ENCODE measurements at places on chromosomes 12 and 14. TPM values are rescaled to one million over a fixed set of nuclear protein-coding genes. Genes with fewer than 3 reads are reported as not detected.

The GDF3 gene
- total RNA-seq = 0.40 TPM

DNA sequence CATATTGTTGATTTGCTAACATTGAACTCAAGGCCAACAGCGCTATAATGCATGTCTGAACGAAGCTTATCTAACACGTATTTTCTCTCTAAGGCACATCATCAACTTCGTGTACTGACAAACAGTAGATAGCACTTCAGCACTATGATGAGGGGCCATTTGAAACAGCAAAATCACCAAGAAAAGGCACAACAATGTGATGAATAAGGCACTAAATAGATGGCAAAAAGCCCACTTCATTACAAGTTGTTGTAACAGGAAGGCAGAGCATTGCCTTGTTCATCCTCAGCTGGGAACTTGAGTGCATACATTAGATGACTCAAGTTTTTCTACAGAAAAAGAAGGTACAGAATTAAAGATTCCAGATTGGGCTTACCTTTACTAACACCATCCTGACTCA is 75.2 kb downstream of the LIN7A start:
- no peaks in the 10 kb centered on the region for H3K4me1 ChIP-seq
- H3K27me3 ChIP-seq = no peaks in the 10 kb centered on the region
- DNase-seq = no peak
- H3K27ac ChIP-seq = no peak overlapping the region
- H3K4me3 ChIP-seq = no peak overlapping the region

The VRTN gene
- total RNA-seq = not detected

The CDKL1 gene
- 17.7 TPM for total RNA-seq

- no peak overlapping the region for H3K27ac ChIP-seq
- H3K4me3 ChIP-seq = no peak overlapping the region
- no peak for DNase-seq
- peaks cover 20% of the 10 kb centered on the region for H3K36me3 ChIP-seq
- H3K27me3 ChIP-seq = no peaks in the 10 kb centered on the region
Measured at GRCh38 chr12:98748463-98748862, 103.4 kb downstream of the APAF1 start.

DNA sequence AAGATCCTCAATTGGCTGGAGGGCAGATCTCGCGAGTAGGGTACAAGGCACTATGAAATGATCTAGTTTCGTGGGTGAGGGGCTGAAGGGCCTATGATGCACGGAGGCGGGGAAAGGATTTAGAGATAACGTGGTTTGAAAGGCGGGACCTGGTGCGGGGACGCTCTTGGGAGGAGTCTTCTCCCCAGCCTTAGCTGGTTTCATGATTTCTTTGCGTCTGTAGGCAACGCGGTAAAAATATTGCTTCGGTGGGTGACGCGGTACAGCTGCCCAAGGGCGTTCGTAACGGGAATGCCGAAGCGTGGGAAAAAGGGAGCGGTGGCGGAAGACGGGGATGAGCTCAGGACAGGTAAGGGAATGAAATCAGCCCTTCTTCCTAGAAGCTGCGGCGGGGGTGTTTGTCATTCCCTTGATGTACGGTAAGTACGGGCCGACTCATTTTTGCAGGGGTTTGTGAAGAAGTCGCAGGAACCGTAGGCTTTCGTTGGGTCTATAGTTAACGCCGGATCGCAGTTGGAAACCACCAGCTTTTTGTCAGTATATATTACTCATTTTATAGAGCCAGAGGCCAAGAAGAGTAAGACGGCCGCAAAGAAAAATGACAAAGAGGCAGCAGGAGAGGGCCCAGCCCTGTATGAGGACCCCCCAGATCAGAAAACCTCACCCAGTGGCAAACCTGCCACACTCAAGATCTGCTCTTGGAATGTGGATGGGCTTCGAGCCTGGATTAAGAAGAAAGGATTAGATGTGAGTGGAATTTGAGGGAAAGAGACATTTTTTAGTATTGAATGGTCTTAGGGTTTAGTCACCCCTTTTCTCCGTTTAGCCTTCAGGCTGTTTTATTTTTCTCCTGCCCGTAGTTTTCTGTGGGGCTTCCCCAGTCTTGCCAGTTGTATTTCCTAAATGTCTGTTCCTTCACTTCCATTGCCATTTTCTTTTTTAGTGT is 602 bp downstream of the APEX1 start:
- peaks cover 51% of the 10 kb centered on the region for H3K4me1 ChIP-seq
- H3K27ac ChIP-seq = peak overlapping the region; percentile 97
- H3K36me3 ChIP-seq = peaks cover 30% of the 10 kb centered on the region
- no peaks in the 10 kb centered on the region for H3K27me3 ChIP-seq

DNA sequence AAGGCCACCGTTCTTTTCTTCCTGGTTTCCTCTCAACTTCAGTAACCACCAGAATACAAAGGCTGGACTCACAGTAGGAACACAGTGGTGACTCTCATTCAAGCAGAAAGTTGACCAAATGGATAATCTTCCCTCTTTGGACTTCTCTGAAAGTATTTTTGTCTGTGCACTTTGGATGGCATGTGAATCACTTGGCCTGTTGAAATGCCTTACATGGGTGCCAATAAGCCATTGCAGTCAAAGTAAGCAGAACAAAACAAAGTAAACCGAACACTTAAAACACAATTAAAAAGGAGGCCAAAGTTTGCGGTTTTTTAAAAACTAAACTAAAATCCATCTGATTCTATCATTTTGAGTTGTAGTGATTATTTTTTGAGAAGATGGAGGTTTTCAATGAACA is 370.1 kb upstream of the DDHD1 start:
- DNase-seq = no peak
- no peaks in the 10 kb centered on the region for H3K36me3 ChIP-seq
- no peaks in the 10 kb centered on the region for H3K27me3 ChIP-seq
- H3K4me1 ChIP-seq = no peaks in the 10 kb centered on the region
